ENCODE measurements at places on chromosomes 13 and 19. TPM values are rescaled to one million over a fixed set of nuclear protein-coding genes. Genes with fewer than 3 reads are reported as not detected.

DNA sequence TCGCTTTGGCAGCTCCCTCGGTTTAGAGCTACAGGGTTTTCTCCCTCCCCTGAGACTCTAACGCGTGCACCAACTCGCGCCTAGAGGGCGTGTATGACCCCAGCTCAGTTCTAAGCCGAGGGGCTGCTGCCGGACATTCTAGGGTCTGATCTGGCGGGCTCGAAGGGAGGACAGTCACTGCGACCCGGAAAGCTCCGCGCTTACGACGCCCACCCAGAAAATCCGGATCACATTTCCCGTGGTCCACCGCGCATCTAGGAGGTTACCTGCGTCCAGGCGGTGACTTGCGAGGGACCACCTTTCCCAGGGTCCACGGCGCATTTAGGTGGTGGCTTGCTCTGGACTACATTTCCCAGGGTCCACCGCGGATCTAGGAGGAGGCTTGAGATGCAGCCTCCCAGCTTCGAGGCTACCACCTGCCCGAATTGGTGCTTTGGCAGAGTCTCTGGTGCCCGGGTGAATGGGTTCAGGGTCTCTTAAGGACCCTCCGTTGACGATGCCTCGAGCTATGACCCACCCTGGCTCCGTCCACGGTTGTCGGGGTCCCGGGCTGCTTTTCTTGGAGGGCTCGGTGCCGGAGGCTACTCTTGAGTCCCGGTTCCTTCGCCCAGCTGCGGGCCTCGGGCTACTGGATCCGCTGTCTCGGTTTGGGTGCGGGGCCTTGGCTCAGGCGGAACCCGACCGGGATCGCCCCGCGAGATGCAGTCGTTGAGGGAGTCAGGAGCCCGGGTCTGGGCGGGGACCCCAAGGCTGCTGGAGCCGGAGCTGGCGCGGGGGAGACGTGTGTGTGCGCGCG lies 30.5 kb downstream of the ZNF146 start:
- H3K4me1 ChIP-seq, result no peaks in the 10 kb centered on the region
- H3K27me3 ChIP-seq, result no peaks in the 10 kb centered on the region
- no peak overlapping the region for H3K4me3 ChIP-seq
- H3K36me3 ChIP-seq, result no peaks in the 10 kb centered on the region
- no peak overlapping the region for H3K27ac ChIP-seq

- H3K36me3 ChIP-seq, result no peaks in the 10 kb centered on the region
- DNase-seq, result no peak
- H3K4me3 ChIP-seq, result no peak overlapping the region
- H3K4me1 ChIP-seq, result no peaks in the 10 kb centered on the region
- H3K27me3 ChIP-seq, result no peaks in the 10 kb centered on the region
- no peak overlapping the region for H3K27ac ChIP-seq
These were observed 18.2 kb downstream of the IL17D start for GRCh38 chr13:20721454-20722357.

- H3K4me1 ChIP-seq, result peaks cover 3% of the 10 kb centered on the region
- no peaks in the 10 kb centered on the region for H3K36me3 ChIP-seq
- no peak overlapping the region for H3K4me3 ChIP-seq
- H3K27me3 ChIP-seq, result no peaks in the 10 kb centered on the region
- no peak overlapping the region for H3K27ac ChIP-seq
These were observed 350.6 kb downstream of the LIG4 start for GRCh38 chr13:107864543-107865317.

The ADPRHL1 gene
- total RNA-seq, result 1.3 TPM

DNA sequence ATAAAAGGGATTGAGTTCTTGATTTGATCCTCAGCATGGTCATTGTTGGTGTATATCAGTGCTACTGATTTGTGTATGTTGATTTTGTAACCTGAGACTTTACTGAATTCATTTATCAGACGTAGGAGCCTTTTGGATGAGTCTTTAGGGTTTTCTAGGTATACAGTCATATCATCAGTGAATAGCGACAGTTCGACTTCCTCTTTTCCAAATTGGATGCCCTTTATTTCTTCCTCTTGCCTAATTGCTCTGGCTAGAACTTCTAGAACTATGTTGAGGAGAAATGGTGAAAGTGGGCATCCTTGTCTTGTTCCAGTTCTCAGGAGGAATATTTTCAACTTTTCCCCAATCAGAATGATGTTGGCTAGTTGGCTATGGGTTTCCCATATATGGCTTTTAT lies 27.0 kb downstream of the POMP start:
- no peaks in the 10 kb centered on the region for H3K27me3 ChIP-seq
- H3K36me3 ChIP-seq, result no peaks in the 10 kb centered on the region
- H3K27ac ChIP-seq, result no peak overlapping the region
- H3K4me3 ChIP-seq, result no peak overlapping the region
- H3K4me1 ChIP-seq, result no peaks in the 10 kb centered on the region

DNA sequence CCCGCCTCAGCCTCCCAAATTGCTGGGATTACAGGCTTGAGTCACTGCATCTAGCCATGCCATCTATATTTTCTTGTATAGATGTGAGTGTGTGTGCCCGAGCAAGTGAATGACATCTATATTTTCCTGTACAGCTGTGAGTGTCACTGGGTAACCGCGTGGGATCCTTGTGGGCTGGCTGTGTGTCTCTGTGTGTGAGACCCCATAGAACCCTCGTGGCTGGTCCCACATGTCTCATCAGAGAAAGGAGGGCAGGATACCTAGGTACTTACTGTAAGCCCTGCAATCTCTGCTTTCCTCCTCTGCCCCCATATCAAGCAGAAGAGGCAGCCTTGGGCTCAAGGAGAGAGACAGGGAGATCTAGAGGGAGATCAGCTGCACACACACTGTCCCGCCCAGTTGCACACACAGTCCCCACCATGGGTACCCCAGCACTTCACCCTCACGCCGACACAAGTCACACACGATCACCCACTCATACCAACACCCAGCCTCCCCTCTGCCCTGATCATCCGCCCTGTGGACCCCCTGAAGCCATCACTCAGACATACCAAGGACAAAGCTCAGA lies 655 bp downstream of the DENND1C start:
- no peak for DNase-seq
- peaks cover 18% of the 10 kb centered on the region for H3K36me3 ChIP-seq
- no peaks in the 10 kb centered on the region for H3K27me3 ChIP-seq

The IL17D gene
- total RNA-seq, result not detected

GRCh38 chr13:81916461-81916860 lies 1575.5 kb upstream of the SPRY2 start:
- no peaks in the 10 kb centered on the region for H3K27me3 ChIP-seq
- H3K4me3 ChIP-seq, result no peak overlapping the region
- H3K4me1 ChIP-seq, result no peaks in the 10 kb centered on the region
- H3K27ac ChIP-seq, result no peak overlapping the region
- H3K36me3 ChIP-seq, result no peaks in the 10 kb centered on the region

The SLC6A16 gene
- 5.1 TPM for total RNA-seq

DNA sequence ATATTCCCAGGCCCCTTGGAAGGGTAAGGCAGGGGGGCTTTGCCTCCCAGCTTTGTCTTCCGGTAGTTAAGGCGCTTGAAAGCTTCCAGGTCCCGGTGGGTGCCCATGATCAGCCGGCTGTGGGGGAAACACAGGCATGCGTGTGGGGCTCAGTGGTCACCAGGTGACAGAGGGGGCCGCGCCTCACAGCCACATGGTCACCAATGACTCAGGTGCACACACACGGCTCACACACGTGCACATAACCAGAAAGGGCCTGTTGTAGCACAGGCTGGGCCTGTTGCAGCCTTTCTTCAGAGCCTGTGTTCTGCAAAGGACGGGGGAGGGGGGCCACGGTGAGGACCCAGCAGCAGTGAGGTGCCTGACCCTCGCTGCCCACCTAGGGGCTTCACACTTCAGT lies 5.9 kb downstream of the NANOS3 start:
- peaks cover 44% of the 10 kb centered on the region for H3K4me1 ChIP-seq
- no peak overlapping the region for H3K4me3 ChIP-seq
- no peaks in the 10 kb centered on the region for H3K36me3 ChIP-seq

The FCHO1 gene
- total RNA-seq, result 113 TPM

The ZNF431 gene
- total RNA-seq, result 32.1 TPM

- H3K36me3 ChIP-seq, result peaks cover 33% of the 10 kb centered on the region
- DNase-seq, result peak; percentile 96
- no peaks in the 10 kb centered on the region for H3K27me3 ChIP-seq
- H3K4me1 ChIP-seq, result peaks cover 38% of the 10 kb centered on the region
These were observed 5.8 kb downstream of the KLF2 start for GRCh38 chr19:16330368-16330801.

The SYT5 gene
- not detected for total RNA-seq

The CSNK1G2 gene
- total RNA-seq, result 144 TPM

The SPRED3 gene
- total RNA-seq, result 3.8 TPM

- no peak overlapping the region for H3K4me3 ChIP-seq
- peaks cover 65% of the 10 kb centered on the region for H3K4me1 ChIP-seq
- DNase-seq, result peak; percentile 23
- H3K27me3 ChIP-seq, result no peaks in the 10 kb centered on the region
- no peaks in the 10 kb centered on the region for H3K36me3 ChIP-seq
These were observed 12.2 kb downstream of the CIC start for GRCh38 chr19:42281146-42281826.

DNA sequence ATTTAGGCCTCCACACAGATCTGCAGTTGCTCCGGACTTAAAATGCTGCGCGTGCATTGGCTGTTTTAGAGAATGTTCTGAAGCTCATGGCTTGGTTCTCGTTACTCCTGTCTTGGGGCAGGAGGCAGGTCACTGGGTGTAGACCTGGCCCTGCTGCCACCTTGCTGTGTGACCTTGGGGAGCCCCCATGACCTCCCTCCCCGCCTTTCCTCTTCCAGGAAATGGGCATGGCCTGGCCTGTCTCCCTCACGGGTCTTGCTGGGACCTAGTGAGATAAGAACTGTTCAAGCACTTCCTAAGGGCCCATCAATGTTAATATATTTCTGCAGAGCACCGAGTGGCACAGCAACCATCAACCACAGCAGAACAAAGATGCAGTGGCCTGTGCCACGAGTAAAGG lies 49.4 kb downstream of the KLF2 start:
- DNase-seq, result no peak
- H3K27me3 ChIP-seq, result no peaks in the 10 kb centered on the region
- peak overlapping the region; percentile 89 for H3K27ac ChIP-seq
- H3K4me1 ChIP-seq, result peaks cover 97% of the 10 kb centered on the region
- no peaks in the 10 kb centered on the region for H3K36me3 ChIP-seq
- peak overlapping the region; percentile 30 for H3K4me3 ChIP-seq

DNA sequence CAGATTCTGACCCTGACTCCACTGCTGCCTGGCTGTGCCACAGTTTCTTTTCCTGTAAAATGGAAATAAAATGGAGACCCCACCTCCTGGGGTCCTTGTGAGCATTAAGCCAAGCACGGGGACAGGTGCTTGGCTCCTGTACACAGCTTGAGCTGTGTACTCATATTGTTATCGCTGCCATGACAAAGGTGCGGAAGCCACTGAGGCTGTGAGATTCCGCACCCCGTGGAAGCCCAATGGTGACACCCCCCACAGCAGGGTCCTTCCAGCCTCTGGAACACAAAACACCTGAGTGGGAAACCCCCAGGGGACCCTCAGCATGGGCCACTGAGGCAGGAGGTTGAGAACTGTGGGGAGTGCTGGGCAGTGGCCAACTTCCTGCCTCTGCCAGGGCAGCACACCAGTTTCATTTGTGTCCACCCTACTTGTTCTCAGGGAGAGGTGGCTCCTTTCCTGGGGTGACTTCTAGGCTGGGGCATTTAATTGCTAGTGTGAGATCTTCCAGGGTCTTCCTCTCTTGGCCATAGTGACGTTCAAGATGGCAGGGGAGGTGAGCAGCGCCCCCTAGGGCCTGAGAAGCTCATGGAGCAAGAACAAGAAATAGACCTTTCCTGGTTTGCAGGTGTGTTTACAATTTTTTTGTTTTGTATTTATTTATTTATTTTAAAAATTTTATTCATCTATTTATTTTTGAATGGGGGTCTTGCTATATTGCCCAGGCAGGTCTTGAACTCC lies 5.4 kb upstream of the JSRP1 start:
- H3K36me3 ChIP-seq, result no peaks in the 10 kb centered on the region
- H3K4me3 ChIP-seq, result no peak overlapping the region
- H3K27ac ChIP-seq, result no peak overlapping the region

GRCh38 chr13:94620286-94620896 lies 18.7 kb downstream of the GPR180 start:
- H3K4me3 ChIP-seq, result no peak overlapping the region
- peak; percentile 6 for DNase-seq
- H3K4me1 ChIP-seq, result peaks cover 9% of the 10 kb centered on the region
- no peaks in the 10 kb centered on the region for H3K27me3 ChIP-seq

The NLRP4 gene
- total RNA-seq, result not detected

- DNase-seq, result no peak
- no peak overlapping the region for H3K4me3 ChIP-seq
- H3K27ac ChIP-seq, result no peak overlapping the region
- no peaks in the 10 kb centered on the region for H3K4me1 ChIP-seq
- no peaks in the 10 kb centered on the region for H3K36me3 ChIP-seq
- no peaks in the 10 kb centered on the region for H3K27me3 ChIP-seq
These were observed 308.9 kb downstream of the RBM26 start for GRCh38 chr13:79097201-79097600.

The ITGBL1 gene
- total RNA-seq, result not detected

DNA sequence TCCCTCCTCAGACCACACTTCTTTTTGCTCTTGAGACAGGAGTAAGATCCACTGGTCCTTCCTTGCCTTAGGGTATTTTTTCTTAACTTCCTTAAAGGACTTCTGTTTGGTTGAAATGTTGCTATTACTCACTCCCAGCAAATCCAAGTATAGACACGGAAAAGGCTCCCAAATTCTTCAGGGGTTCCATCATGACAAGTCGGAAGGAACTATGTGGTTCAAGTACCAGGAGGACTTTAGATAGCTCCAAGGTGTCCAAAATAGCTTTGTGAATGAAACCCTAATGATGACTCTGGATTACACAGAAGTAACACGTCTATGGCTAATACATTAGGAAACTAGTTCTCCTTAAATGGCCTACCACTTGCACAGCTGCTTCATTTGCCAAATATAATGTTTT lies 238.7 kb downstream of the KCTD12 start:
- DNase-seq, result no peak
- H3K27me3 ChIP-seq, result no peaks in the 10 kb centered on the region
- H3K4me3 ChIP-seq, result no peak overlapping the region
- H3K27ac ChIP-seq, result no peak overlapping the region
- H3K4me1 ChIP-seq, result no peaks in the 10 kb centered on the region

GRCh38 chr13:33711436-33711835 lies 106.5 kb upstream of the RFC3 start:
- no peak overlapping the region for H3K27ac ChIP-seq
- DNase-seq, result no peak
- no peaks in the 10 kb centered on the region for H3K4me1 ChIP-seq
- H3K4me3 ChIP-seq, result no peak overlapping the region
- H3K27me3 ChIP-seq, result no peaks in the 10 kb centered on the region

The CADM4 gene
- 0.33 TPM for total RNA-seq

- H3K27ac ChIP-seq, result no peak overlapping the region
- H3K4me1 ChIP-seq, result no peaks in the 10 kb centered on the region
These were observed 953.1 kb downstream of the PCDH17 start for GRCh38 chr13:58584610-58585009.

The APOC4 gene
- total RNA-seq, result not detected

The TNNT1 gene
- not detected for total RNA-seq

DNA sequence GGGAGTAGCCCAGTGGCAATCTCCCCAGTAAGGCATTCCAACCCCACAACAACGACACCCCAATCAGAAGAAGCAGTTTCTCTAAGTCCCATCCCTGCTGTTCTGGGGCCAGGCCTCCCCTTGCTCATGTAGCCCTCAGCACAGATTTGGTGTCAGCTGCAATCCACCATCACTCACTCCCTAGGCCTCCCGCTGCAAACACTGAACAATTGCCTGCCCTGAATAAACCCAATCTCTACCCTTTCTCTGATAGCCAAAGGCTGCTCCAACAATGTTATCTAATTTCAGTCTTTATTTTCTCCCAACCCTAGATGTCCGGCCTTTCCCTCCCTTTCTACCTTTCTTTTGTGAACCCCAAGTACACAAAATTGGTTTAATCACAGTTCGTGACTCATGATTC lies 5.6 kb upstream of the SOX21 start:
- peaks cover 13% of the 10 kb centered on the region for H3K27me3 ChIP-seq
- DNase-seq, result no peak
- no peaks in the 10 kb centered on the region for H3K4me1 ChIP-seq
- no peak overlapping the region for H3K27ac ChIP-seq
- H3K4me3 ChIP-seq, result no peak overlapping the region

The ADGRE2 gene
- total RNA-seq, result 0.47 TPM

The ZNF836 gene
- total RNA-seq, result 47.2 TPM

The KCNC3 gene
- total RNA-seq, result 1.6 TPM
